ENCODE measurements at places on chromosomes 13 and 19. TPM values are rescaled to one million over a fixed set of nuclear protein-coding genes. Genes with fewer than 3 reads are reported as not detected.

Gene DAND5
- not detected for total RNA-seq

Gene OXGR1
- not detected for total RNA-seq

Gene FBXO46
- total RNA-seq, result 8.2 TPM

DNA sequence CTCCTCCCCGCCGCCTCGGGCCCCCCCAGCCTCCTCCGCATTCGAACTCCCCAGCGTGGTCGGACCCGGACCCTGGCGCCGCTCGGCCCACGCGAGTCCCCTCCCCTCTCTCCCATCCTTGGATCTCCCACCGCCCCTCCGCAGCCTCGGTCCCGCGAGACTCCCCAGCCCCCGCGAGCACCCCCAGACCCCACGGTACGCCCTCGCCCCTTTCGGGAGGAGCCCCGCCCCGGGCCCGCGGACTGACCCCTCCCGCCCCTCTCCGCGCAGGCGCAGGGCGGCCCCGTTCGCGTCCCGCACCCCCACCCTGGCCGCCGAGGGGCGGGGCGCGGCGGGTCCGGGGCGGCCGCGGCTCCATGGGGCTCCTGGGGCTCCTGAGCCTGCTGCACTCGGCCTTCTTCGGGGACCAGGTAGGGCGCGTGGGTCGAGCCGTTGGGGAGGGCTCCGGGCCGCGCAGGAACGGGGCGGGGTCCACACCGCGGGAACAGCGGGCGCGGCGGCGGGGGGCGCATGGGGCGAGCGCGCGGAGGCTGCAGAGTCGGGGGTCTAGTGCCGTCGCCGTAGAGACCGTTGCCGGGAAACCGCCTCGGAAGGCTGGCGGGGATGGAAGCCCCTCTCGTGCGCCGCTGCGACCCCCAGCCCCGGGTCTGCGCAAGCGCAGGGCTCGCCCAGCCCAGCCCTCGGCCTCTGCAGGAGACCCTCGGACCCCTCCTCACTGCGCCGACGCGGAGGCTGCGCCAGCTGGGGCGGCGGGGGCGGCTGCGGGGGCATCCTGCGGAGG is 3.8 kb upstream of the APC2 start:
- DNase-seq, result no peak

Gene BCL2L12
- 13.7 TPM for total RNA-seq

- DNase-seq, result no peak
These were observed 441.1 kb upstream of the HTR2A start for GRCh38 chr13:47337781-47338507.

DNA sequence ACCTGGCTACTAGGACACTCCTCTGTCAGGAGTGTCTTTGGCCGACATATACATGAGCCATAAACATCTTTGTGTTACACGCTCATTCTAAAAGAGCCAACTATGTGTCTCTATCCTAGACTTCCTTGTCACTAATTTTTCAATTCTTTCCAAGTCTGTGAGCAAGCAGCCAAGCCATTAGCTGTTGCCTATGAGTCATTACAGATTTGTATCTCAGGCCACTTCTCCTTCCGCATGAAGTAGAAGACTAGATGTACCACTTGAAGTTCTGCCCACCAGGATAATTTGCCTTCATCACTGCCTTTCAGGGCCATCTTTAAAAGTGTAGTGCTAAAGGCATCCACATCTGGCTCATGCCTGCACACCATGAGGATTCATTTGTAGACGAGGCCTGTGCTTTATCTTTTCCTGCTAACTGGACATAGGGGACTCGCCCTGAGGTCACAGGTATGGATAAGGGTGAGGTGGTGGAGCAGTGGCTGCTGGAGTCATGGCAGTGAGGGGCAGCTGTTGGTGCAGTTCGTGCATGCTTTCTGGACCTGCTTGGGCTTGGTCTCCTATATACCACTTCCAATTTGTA is 126.1 kb upstream of the KL start:
- no peak for DNase-seq

- DNase-seq, result no peak
These were observed 22.1 kb upstream of the F7 start for GRCh38 chr13:113083402-113084061.

Gene PROZ
- 50.2 TPM for total RNA-seq

GRCh38 chr13:110132225-110132982 is 174.6 kb downstream of the COL4A1 start:
- DNase-seq, result peak; percentile 35

DNA sequence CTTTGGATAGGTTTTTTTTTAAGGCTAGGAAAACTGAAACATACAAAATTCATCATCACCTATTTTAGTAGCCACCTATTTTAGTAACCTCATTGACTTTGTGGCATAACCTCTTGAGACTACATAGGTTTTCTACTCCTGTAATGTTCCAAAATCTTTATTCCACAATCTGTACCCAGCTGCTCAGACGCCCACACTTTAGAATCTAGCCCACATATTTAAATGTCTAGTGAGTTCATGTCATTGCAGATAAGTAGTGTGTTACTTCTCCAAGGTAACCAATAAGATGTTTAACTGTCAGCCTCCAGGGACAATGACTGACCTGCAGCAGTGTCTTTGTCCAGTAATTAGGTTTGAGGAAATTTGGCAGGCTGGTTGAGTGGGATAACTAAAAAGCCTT is 330.2 kb downstream of the MZT1 start:
- no peak for DNase-seq

Gene GPR108
- total RNA-seq, result 28.8 TPM

Gene FBXO27
- total RNA-seq, result 15.9 TPM

GRCh38 chr13:32594157-32594738 is 8.0 kb downstream of the PDS5B start:
- no peak for DNase-seq

DNA sequence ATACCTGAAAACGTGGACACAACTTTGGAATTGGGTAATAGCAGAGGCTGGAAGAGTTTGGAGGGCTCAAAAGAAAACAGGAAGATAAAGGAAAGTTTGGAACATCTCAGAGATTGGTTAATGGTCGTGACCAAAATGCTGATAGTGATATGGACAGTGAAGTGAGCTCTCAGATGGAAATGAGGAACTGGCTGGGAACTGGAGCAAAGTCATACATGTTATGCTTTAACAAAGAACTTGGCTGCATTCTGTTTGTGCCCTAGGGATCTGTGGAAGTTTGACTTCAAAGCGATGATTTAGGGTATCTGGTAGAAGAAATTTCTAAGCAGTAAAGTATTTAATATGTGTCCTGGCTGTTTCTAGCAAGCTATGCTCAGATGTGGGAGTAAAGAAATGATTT is 136.2 kb downstream of the DNAJC3 start:
- no peak for DNase-seq

GRCh38 chr13:37109051-37109678 is 3.7 kb upstream of the CSNK1A1L start:
- no peak for DNase-seq

DNA sequence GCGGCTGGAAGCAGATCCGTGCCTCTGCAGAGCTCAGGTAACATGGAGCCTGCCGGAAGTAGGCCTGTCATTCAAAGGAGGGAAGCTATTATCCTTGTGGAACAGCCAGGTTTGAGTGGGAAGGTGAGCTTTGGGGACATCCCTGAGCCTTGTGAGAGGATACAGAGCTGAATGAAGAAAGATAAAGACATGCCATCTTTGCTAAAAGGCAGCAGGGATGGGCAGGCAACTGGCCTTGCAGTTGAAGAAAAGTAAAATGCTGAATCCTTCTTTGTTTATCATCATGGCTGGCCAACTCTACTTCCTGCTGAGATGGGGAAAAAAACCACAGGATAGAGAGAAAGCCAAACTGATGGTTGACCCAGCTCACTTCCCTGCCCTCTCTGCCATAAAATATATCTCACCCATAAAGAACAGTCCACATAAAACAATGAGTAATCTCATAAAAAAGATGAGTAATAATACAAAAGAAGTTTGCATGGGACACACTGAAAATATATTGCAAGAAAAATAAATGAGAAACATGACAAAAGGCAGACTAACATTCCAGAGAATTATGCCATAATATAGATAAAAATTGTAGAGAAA is 226.3 kb downstream of the DLEU7 start:
- no peak for DNase-seq

DNA sequence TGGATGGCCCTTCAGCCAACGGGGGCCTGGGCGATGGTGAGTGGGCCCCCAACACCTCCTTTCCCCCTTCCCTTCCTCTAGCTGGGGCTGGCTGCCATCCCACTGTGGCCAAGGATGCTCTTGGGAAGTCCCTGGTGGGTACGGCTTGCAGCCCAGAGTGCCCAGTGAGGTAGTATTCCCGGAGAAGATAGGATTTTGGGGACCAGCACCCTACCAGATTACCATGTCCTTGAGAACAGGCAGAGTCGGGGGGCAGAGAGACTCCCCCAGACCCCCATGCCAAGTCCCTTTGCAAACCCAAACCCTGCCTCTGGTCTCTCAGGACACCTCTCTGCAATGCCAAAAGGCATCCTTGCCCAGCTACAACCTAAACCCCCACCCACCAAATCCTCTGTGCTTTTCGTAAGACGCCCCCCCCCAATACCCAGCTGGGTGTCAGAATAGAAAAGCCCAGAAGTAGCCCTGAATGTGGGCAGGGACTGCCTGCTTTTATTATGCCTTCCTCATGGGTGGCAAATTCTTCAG is 1.7 kb downstream of the HIF3A start:
- DNase-seq, result peak; percentile 57

DNA sequence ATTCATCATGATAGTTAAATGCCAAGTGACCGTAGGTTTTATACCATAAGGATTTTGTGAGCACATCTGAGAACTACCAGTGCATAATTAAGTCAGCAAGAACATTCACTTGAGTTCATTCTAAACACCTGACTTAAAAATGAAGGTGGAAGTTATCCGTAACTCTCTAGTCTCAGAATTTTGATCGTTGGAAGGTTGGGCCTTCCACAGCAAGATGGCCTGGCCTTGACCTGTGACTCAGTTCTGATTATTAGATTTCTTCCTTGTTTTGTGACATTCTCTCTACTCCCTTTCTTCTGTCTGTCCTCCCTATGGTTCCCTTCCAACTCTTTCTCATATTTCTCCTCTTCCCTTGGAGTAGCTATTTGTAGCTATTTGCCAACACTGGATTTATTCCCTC is 20.0 kb upstream of the WDFY2 start:
- no peak for DNase-seq

Gene VSTM2B
- total RNA-seq, result not detected

Gene KLF2
- total RNA-seq, result 8.5 TPM

Gene BRSK1
- 0.55 TPM for total RNA-seq

- no peak for DNase-seq
These were observed 1.7 kb upstream of the ZNF446 start for GRCh38 chr19:58474291-58474996.

DNA sequence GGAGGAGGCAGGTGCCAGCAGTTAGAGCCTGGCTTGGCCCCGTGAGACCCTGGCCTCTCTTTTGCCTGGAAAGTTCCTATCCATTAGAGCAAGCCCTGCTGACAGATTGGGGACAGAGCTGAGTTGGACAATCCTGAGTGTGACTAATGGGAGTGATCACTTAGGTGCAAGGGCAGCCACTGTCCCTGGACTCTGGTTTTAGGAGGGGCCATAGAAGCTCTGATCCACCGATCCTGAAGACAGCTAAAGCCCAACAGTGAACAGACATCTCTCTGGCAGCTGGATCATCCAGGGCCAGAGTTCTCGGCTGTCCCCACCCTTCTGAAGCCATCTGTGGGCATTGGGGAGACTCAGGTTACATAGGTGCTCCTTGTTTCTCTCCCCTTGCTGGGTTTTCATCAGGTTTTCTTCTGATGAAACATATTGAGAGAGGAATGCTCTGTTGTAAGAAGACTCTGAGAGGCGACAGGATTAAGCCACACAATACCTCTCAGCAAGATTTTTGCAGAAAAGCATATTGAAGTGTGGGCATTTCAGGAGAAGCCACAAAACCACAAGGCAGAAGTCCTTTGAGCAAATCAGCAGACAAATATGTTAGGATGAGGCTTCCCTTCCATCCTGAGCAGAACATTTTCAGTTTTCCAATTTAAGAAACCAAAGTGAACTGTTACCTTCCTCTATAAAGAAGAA is 288.0 kb upstream of the MAB21L1 start:
- no peak for DNase-seq

Gene MCEMP1
- total RNA-seq, result 0.18 TPM

- no peak for DNase-seq
These were observed 3.9 kb downstream of the GPR108 start for GRCh38 chr19:6733338-6734095.

DNA sequence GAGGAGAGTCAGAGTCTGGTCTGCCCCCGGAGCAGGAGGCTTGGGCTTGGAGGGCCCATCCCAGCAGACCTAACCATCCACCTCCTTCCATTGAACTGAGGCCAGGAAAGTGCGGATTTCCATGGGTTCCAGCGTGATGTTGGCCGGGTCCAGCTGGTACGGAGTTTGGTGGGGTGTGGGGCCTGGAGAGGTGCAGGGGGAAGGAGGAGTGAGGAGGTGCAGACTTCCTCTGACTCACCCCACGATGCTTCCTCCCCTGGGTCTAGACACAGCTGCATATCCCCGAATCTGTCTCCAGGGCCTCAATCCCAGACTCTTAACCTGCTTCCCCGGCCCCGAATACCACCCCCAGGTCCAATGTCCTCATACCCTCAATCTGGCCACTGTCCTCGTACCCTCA is 20.0 kb downstream of the MAN2B1 start:
- DNase-seq, result no peak

Data from left lobe of liver (tissue), 2 donors.